ENCODE measurements at places on chromosomes 6 and 20.

GRCh38 chr6:33672808-33673207 lies 38.7 kb downstream of the UQCC2 start:
- no peak for DNase-seq

DNA sequence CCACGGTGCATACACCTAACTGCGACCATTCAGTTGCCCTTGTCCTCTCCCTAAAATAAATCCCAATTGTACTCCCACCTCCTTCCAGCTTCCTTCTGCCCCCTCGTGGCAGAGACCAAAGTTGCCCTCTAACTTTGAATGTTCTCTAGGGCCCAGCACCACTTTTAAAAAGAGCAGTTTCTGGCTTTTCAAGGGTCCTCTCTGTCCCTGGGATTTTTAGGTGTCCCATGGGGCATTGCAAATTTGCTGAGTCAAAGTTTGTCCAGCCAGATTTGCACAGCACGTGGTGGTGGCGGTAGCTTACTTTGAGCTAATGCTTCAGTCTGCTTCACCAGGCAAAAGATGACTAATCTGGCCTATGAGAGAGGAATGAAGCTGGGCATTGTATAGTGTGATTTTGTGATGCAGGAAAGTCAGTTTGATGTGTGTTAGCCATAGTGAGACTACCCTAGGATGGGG lies 100.2 kb downstream of the PERP start:
- peak; percentile 16 for DNase-seq

- DNase-seq: peak; percentile 2
Observed at GRCh38 chr6:143232849-143233248, 172.2 kb downstream of the AIG1 start.

GRCh38 chr6:35674594-35674993 lies 14.1 kb downstream of the FKBP5 start:
- DNase-seq: no peak

DNA sequence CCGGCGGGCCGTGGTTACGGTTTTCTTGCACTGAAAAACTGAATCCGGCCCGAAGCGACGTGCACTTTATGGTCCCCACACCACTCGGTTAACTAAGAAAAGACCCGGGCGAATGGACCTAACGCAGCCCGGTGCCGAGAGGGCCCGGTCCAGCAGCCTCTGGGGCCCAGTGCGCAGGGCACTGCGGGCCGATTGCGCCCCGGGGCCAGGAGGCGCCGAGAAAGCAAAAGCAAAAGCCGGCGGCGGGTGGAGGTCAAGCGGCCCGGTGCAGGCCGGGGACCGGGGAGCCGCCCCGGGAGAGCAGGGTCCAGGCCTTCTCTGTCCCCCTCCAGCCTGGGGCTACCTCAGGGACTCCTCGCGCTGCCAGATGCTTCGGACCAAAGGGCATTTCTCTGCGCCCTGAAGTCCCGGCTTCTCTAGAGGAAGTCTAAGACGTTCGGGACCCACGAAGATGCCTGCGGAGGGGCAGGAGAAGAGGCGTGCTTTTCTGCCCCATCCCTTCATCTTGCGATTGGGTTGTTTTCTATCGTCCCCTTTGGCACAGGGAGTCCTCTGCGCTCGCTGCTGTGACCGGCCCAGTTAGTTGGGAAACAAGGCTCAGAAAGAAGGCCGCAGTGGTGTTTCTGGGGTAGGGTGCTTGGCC lies 4.4 kb downstream of the FOXF2 start:
- DNase-seq: no peak

DNA sequence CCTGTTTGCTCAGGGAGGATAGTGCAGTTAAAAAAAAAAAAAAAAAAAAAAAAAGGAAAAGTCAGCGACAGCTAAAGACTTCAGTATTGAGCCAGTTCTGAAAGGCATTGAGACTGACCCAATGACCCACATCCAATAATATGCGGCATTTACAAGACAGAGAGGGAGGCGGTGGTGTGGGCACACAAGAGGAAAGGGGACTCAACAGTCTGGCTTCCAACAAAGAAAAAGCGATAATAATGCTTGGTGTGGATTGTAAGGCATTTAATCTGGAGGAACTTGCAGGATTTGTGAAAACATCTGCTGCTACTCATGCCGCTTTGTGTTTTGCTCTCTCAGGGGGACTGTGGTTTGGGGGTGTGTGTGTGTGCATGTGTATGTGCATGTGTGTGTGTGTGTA lies 784.3 kb upstream of the CHD6 start:
- no peak for DNase-seq

GRCh38 chr6:29705389-29706231 lies 17.6 kb upstream of the HLA-F start:
- DNase-seq: peak; percentile 31

DNA sequence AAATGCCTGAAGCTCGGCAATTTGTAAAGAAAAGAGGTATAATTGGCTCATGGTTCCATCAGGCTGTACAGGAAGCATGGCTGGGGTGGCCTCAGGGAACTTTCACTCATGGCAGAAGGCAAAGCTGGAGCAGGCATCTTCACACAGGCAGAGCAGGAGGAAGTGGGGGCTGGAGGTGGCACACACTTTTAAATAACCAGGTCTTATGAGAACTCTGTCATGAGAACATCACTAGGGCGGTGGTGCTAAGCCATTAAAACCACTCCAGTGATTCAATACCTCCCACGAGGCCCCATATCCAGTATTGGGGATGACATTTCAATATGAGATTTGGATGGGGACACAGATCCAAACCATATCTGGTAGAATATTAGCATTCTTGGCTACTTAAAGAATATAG lies 345.2 kb downstream of the ARHGAP18 start:
- peak; percentile 12 for DNase-seq

All from NCI-H1105 (cell line).